ENCODE measurements at places on chromosomes 11 and 22.

DNA sequence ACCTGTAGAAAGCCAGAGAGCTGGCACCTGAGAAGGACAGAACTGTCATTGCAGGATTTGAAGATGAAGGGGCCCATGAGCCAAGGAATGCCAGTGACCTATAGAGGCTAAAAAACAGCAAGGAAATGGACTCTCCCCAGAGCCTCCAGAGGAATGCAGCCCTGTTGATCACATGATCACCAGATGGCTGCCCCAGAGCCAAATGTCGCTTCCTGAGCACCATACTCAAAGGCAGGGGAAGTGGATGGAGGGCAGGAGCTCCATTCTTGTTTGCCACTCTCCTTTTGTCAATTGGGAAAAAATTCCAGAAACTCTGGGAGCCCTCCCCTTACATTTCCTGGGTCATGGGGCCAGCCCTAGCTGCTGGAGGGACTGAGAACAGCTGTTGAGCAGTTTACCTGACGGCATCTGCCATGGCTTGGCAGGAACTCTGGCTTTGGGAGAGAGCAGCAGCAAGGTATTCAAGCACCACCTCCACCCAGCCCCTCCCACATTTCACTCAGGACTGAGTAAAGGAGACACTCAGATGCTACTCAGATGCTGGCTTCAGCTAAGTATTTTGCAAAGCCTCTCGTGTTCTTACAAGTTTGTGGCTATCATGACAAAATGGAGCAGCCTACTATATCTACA is 46.9 kb downstream of the DKK3 start:
- DNase-seq: no peak

DNA sequence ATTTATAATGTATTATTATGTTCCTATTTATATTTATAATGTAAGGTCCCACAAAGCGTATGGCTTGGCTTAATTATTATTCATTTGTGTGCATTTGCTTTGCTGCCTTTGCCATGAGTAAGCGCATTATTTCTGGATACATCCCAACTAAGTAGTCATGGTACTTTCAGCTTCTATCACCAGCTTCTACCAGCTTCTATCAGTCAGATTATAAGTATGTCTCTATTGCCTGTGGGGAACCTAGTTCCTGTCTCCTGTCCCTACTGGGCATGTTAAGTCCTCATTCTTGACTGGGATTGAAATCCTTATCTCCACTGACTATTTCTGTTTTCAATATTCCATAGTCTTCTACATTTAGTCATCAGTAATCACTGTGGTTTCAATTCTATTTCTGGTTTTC is 33.5 kb upstream of the OR10W1 start:
- DNase-seq: no peak

DNA sequence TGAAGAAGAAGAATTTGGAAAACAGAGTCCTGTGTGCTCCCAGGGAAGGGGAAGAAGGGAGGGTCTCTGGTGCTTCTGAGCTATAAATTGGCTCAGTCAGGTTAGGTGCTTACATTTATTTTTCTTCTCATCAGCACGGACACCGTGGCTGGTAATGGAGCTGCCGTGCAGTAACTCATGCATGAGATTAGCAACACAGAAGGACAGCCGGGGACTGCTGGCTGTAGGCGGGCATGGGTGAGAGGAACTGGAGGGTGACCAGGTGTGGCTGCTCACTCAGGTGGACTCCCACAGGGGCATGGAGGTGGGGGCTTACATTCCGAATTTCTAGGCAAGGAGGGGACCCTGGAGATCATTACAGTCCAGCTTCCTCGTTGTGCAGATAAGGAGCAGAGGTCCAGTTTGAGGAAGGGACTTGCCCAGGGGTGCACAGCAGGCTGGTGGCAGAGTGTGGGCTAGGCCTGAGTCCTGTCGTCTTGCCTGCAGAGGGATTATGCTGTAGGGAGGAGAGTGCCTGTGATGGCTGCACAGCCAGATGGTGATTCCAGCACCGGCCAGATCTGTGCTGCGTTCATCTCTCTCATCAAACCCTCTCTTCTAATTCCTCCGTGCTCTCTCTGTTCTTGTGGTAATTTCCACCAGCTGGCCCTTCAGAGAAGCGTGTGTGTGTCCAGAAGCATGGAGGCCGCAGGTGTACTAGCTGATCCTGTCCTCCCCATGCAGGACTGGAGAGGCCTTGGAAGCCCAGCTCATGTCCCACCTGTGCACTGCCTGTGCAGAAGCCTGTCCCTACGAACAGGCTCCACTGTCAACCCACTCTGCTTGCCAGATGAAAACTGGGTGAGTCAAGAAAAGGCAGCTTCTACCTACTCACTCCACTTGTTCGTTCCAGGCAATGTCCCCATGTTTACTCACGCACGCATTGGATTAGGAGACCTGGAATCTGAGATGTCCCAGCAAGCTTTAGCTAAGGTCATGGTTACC is 78.9 kb downstream of the NTM start:
- DNase-seq: no peak

GRCh38 chr22:47423861-47424820 is 661.7 kb downstream of the TBC1D22A start:
- DNase-seq: no peak

DNA sequence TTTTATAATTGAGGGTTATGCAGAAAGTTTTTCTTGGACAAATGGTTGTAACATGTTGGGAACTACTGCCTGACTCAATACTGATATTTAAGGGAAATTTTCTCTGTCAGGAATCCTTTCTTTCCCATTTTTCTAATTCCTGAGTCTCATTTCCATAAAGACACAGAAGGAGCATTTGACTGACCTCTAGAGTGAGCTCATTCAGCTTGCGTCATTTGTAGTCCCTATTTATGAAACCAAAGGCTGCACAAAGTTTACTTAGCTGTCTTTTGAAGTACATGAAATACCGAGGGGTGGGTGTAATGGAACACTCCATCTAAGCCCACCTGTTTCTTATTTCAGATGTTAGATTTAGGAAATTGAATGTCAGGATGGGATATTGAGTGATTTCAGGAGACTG is 359.5 kb upstream of the C11orf87 start:
- no peak for DNase-seq

DNA sequence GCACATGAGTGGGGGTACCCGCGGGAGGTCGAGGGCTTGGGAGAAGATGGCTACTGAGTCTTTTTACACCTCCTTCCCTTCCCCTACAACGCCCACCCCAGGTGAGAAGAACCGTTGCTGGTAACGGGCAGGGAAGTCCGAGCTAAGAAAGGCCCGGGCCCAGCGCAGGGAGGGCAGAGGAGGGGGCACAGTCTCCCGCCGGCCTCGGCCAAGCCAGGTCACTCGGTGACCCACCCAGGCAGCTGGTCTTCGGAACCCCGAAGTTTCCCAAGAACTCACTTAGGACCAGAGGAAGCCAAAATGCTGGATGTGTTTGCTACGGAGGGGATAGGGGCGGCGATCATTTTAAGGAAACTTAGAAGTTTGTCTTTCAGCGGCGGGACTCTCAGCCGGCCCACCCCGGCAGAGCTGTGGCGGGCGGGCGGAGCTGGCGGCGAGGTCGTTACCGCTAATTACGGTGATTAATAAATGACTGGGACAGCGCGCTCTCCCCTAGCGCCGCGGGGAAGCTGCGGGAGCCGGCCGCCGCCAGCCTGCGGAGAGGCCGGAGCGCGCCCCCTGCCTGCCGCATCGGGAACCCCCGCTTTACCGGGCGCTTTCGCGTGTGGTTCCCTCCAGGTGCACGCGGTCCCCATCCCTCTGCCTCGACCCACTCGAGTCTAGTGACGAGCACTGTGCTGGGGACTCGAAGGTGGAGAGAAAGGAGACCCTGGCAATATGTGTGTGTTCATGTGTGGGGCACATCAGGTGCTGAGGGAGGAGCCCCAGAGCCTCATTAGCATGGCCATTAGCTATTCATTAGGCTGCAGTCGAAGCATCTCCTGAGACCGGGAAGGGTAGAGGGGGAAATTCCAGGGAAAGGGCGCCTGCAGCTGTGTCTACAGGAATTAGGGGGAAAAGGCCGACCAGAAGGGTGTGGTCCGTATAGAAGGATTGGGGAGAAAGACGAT is 945 bp downstream of the ROBO3 start:
- DNase-seq: peak; percentile 35

DNA sequence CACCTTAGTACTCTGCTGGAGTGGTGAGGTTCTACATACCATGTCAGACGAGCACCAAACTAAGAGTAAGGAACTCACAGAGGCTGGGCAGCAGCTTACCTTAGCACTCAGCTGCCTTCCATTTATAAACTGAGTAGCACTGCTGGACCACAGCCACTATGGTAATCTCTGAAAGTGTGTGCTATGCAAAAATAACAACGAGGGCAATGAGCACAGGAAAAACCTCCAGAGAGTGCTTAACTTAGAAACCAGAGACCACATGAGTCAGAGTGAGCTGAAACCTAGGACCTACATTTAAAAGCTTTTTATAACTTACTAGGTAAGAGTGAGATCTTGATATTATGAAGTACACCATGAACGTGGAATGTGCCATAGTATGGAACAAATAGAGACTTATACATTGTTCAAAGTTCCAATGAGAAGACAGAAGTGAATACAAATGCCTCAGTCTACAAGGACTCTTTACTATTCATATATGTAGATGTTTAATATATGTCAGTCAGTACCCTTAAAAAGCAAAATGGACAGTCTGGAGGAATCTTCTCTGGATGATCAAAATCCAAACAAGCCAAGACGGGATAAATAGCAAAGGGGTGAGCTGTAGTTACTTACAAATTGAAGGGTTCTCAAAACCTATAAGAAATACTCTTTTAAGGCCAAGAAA is 17.2 kb upstream of the CD59 start:
- DNase-seq: no peak

- DNase-seq: no peak
Measured at GRCh38 chr11:59510941-59511589, at the start of gene OR4D9. TSS of gene OR4D9 (plus strand) at chr11:59511539. CDS start at chr11:59514913, 3,374 bp downstream.

- no peak for DNase-seq
Measured at GRCh38 chr11:2508793-2509192, 64.0 kb downstream of the KCNQ1 start.

- no peak for DNase-seq
Measured at GRCh38 chr11:39732001-39732400, 1727.5 kb downstream of the LRRC4C start.

DNA sequence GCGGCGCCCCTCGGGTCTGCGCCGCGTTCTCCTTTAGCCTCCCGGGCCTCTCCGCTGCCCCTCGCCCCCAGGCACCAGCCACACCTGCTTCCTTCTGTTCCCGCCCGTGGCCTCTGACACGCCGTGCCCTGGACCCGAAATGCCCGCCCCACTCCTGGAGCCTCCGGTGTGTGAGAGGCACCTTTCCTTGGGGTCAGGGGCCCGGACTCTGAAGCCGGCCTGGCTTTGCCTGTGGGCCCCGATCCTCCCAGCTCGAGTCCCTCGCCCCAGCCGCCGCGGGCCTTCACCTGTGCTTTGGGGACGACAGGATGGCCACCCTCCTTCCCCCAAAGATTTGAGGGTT is 661 bp upstream of the CDPF1 start:
- no peak for DNase-seq

DNA sequence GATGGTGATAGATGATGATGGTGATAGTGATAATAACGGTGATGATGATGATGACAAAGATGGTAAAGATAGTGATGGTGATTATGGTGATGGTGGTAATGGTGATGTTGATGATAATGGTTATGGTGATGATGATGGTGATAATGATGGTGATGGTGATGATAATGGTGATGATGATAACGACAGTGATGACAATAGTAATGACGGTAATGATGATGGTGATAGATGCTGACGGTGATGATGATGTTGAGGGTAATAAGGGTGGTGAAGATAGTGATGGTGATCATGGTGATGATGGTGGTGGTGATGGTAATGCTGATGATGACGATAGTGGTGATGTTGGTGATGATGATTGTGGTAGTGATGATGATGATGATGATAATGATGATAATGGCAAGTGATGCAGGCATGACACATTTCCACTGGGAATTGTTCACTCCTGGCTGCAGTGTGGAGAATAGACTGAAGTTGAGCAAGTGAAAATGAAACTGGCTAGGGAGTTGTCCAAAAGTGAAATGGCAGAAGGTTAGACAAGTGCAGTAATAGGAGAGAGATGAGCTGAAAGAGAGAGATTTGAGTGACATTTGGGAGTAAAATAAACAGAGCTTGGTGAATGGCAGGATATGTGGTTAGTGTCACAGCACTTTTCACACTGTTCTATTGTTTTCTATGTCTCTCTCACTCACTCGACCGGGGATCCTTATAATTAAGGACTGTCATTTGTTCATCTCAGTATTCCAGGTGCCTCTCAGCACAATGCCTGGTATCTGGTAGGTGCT is 992.5 kb downstream of the OPCML start:
- no peak for DNase-seq

GRCh38 chr11:114133548-114134329 is 74.2 kb downstream of the ZBTB16 start:
- DNase-seq: no peak

GRCh38 chr11:15494740-15495139 is 380.0 kb downstream of the INSC start:
- no peak for DNase-seq

DNA sequence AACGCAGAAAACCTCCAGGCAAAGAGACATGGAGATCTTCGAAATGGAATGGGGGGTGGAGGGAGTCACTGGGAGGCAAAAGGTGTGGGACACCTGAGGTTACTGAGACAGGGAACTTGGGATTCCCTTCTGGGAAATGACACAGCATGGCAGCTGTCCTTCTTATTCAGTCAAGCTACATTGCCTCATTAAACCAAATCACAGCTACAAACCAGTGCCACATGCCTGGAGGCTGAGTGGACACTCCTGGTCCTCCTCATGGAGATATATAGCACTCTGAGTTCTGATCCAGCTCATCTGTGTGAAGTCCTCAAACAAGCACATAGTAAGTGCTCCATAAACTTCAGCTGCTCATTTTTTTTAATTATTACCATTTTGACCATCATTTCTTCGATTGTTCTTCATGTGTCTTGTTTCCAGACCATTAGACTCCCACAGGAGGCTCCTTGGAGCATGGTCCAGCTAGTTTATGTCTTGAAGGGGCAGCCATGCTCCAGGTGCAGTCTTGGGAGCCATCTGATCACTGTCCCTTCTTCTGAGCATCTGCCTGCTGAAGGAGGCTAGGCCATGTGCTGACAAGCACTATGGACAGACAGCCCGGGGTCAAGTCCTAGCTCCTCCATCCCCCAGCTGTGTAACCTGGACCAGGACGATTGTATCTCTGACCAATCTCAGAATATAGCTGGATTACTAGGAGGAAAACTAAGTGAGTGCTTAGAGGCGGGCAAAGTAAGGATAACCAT is 9.7 kb upstream of the FXYD2 start:
- DNase-seq: no peak
